ENCODE measurements at places on chromosomes 6 and 20.

DNA sequence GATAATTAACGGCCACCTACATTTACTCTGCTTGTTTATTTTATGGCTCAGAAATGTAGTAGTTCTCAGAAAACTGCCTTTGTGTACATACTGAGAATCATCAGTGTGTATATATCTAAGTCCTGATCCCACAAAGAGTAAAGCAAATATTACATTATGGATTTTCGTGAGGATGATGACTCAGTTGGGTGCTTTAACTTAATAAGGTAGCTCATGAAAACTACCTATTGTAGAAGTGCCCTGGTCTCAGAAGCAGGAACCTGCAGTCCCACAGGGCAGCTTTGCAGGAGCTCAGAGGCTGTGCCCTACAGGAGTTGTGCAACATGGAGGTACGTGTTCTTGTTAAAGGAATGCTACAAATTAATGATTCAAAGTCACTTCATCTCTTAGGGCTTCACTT, 108.2 kb downstream of the PLG start:
- DNase-seq = peak; percentile 41

DNA sequence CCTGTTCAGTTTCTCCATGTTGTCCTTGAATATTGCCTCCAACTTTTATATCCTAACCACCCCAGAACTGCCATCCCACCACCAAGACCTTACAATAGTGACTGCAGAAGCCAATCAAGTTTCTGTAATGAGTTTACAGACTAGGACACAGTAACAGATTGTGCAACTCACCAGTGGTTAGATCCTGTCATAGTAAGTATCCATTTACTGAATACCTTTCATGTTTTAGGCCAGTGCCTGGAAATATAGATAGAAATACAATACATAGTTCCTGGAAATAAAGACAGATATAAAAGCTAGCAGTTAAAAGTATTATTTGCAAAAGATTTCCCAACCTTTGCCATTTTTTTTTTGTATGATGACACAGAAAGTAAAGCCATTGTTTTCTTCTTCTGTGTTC, 471.8 kb upstream of the BTBD3 start:
- DNase-seq = no peak

DNA sequence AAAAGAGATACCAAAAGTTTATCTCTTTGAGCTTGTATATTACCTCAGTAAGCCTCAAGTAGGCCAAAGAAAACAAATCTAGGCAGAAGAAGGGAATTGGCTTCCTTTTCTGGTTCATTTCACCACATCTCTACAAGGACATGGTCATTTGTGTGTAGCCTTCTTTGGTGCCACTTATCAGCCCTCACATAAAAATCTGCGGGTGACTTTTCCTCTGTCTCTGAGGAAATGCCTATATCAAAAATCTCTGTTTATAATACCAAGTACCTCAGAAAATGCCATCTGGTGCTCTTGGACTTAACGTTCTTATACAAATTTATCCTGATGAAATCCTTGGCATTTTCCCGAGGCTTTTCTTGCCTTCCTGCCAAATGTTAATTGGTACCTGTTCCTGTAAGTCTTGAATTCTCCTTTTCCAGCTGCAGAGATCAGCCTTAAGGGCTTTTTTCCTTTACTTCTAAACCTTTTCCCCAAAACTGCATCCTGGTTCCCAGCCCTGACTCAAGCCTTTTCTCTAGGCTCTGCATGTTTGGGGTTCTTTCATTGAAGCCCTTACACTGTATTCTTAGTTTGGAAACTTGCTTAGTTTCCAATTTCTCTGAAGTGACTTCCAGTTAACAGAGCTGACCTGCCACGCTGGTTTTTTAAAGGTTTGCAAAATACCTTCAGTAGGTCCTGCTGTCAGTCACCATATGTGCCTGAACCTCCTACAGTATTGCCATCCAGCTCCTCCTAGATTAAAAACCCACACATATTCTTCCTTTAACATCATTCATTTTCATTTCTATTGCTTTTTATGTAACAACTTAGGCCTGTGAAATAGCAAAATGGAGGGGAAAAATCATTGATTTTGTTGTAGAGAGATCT, 191.2 kb upstream of the PREP start:
- DNase-seq = peak; percentile 12

DNA sequence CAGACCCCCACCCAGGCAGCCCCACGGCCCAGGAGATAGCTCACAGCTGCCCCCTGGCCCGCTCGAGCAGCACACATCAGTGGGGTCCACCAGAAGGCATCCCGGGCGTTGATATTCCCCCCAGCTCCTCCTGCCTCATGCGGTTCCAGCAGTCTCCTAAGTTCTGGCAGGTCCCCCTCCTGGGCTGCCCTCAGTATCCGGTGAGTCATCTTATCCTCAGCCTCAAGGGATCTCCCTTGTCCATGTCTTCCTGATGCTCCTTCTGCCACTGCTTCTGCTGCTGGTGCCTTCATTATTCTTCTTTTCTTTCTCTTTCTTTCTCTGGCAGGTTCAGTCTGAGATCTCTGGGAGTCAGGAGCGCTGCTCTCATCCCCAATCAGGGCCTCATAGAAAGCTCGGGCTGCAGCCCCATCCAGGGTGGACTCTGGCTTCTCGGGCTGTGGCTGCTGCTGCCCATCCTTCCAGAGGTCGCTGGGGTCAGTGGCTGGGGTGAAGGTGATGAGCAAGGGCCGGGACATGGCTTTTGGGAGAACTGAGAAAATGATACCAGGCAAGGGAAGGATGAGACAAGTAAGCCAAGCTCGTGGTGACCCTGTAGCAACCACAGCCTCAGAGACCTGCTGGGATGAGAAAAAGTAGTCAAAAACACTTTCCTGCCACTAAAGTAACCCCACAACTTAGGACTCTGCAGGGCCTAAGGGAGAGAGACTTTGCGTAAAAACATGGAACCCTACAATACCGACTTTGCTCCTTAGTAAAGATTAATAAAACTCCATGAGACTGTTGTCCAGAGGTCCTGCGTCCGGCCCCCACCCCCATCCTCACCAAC, 622 bp downstream of the GPANK1 start:
- DNase-seq = no peak

- no peak for DNase-seq
Measured at GRCh38 chr20:50368813-50369224, 141.4 kb upstream of the PTPN1 start.

GRCh38 chr6:14727494-14728395, 518.1 kb upstream of the JARID2 start:
- no peak for DNase-seq

GRCh38 chr20:3919352-3919751, 30.2 kb downstream of the PANK2 start:
- DNase-seq = no peak

DNA sequence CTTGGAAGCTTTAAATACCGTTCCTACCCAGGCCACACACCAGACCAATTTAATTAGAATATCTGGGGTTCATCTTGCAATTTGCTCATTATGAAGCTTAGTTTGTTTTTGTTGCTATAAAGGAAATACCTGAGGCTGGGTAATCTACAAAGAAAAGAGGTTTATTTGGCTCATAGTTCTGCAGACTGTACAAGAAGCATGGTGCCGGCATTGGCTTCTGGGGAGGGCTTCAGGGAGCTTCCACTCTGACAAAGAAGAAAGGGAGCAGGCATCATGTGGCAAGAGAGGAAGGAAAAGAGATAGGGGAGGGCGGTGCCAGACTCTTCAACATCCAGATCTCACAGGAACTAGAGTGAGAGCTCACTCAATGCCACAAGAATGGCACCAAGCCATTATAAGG, 73.6 kb downstream of the RNF182 start:
- no peak for DNase-seq

- no peak for DNase-seq
Measured at GRCh38 chr20:36200451-36200850, 35.8 kb upstream of the AAR2 start.

- DNase-seq = no peak
Measured at GRCh38 chr6:109687271-109687761, 3.7 kb downstream of the AK9 start.

DNA sequence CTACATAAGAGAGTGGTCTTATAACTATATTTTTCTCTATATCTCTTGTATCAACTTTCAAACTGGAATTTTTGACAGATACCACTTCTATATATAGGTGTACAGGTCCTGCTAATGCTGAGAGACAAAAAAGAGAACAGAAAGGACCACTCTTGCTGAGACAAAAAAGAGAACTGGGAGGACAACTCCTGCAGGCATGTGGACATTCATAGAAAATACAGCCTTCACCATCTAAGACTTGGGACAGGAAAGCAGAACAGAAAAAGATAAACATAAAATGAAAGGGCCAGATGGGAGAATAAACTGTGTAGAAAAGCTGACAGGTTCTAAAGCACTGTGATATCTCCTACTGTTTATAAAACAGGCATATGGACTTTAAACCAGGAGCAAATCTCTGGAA, 541.0 kb upstream of the ADGRB3 start:
- no peak for DNase-seq

- DNase-seq = no peak
Measured at GRCh38 chr6:166439366-166440091, 56.8 kb upstream of the MPC1 start.

DNA sequence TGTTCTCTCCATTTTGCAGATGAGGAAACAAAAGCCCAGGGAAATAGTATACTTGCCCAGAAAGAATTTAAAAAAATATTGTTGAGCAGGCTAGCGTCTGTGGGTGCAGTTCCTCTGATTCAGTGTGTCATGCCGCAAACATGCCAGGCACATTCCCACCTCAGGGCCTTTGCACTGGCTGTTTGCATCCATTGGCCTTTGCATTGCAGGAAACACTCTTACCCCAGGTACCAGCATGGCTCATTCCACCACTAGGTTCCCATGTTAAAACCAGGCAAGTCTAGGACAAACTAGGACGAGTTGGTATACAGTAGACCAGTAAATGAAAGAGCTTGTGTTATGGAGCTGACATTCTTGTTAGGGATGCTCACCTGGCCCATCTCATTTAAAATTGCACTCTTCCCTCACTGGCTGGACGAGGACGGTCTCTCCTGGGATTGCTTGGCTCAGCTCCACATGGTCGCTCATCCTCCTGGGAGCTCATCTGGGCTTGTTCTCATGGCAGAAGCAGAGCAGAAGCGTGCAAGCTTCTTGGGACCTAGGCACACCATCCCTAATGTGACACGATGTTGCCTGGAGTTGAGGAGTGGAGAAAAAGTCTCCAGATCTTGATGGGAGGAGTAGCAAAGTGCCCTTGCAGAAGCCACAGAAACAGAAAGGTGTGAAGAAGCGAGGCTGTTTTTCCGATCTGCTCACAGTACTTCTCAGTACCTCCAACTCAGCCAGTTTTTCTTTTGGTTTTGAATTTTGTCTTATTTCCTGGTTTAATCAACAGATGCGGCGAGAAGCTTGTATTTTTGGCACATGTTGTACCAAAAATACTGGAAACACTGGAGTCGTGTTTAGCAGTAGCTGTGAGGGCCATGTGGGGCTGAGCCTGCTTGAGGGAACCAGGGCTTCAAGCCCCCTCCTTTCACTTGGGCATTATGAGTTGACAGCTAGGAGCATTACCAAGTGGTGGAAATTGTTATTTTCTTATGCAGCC, 13.9 kb downstream of the ZNF831 start:
- DNase-seq = no peak

GRCh38 chr6:140500849-140501248, 1126.4 kb upstream of the CITED2 start:
- no peak for DNase-seq

- no peak for DNase-seq
Measured at GRCh38 chr20:57560554-57561355, at the start of gene PCK1. Gene PCK1, plus strand, starts transcription at chr20:57561110. Its CDS starts 302 bp downstream, at chr20:57561412.

- peak; percentile 31 for DNase-seq
Measured at GRCh38 chr6:27838945-27839625, 73.1 kb downstream of the OR2B2 start.

GRCh38 chr6:128743974-128744765, 138.8 kb upstream of the LAMA2 start:
- DNase-seq = no peak

DNA sequence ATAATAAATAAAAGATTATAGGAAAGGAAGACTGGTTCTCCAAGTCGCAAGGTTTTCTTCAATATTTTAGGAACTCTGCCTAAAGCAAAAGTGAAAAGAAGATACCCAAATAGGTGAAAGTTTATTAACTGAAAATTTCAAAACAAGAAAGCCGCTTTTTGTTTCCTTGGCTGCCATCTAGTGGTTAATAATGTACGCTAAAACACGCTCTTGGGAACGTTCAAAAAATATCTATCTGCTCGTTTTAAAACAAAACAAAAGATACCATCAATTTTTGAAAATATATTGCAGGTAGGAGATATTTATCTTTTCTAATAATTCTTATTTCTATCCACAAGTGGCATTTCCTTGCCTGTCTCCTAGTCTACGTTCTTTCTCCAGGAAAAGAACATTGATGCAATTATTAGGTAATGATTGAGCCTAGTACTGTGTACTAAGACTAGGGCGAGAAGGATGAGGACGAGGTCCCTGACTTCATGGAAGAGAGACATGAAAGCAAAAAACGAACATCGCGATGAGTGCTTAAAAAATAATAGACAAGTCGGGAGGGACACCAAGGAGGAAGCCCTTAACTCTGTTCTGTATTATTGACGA, 97.2 kb downstream of the SPTLC3 start:
- DNase-seq = peak; percentile 48

DNA sequence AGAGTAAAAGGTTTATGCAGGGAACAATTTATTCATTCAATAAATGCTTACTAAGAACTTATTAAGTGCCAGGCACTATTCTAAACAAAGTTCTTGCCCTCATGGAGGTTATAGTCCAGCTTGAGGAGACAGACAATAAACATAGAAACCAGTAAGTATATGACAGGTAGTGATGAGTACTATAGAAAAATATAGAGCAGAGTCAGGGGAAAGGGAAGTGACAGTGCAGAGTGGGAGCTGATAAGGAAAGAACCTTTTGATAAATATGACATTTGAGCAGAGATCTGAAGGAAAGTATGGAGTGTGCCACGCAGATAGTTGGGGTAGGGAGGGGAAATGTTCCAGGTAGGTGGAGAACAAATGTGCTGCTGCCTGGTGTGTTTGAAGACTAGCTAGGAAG, 12.1 kb downstream of the ACSS2 start:
- no peak for DNase-seq

GRCh38 chr6:42410861-42411260, 40.9 kb downstream of the TRERF1 start:
- DNase-seq = no peak

DNA sequence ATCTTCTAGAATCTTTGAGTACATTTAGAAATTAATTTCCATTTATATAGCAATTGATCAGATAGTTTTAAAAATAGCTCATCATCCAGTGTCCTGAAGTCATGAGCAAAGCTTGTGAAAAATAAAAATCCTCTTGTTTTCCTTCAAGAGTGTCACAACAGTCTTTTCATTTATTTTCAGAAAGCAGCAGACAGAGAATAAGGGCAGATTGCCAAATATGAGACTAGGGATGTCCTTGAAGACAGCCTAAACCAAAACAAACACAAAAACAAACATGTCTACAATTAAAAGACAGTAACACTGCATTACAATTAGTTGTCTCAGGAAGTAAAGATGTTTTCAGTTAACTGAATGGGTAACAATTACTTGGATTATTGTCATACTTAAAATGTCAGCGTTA, 682.8 kb downstream of the TFAP2A start:
- peak; percentile 25 for DNase-seq
